ENCODE measurements at places on chromosomes 7 and 10. TPM values are rescaled to one million over a fixed set of nuclear protein-coding genes. Genes with fewer than 3 reads are reported as not detected.

Gene TEX47
- 23.9 TPM for total RNA-seq

Gene TRPV5
- 2.1 TPM for total RNA-seq

Gene MSMB
- not detected for total RNA-seq

- DNase-seq, result no peak
- H3K27ac ChIP-seq, result peak overlapping the region; percentile 25
- H3K27me3 ChIP-seq, result no peaks in the 10 kb centered on the region
- H3K4me3 ChIP-seq, result no peak overlapping the region
- H3K36me3 ChIP-seq, result no peaks in the 10 kb centered on the region
Measured at GRCh38 chr10:97518301-97519043, 19.7 kb downstream of the UBTD1 start.

DNA sequence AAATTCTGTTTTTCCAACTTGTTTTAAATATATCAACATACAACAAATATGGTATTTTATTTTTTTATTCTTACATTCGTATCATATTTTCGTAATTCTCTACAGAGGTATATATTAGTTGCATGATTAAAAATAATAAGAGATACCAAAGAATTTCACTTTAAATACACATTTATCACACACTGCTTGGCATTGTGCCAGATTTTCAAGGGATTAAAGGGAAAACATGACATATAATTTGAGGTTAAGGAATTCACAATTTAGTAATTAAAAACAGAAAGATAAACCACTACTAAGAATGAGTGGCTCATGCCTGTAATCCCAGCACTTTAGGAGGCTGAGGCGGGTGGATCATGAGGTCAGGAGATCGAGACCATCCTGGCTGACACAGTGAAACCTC lies 484.7 kb upstream of the SORCS1 start:
- no peaks in the 10 kb centered on the region for H3K4me1 ChIP-seq
- H3K27me3 ChIP-seq, result no peaks in the 10 kb centered on the region
- DNase-seq, result no peak
- H3K27ac ChIP-seq, result no peak overlapping the region

Gene CNTNAP2
- 6.1 TPM for total RNA-seq

DNA sequence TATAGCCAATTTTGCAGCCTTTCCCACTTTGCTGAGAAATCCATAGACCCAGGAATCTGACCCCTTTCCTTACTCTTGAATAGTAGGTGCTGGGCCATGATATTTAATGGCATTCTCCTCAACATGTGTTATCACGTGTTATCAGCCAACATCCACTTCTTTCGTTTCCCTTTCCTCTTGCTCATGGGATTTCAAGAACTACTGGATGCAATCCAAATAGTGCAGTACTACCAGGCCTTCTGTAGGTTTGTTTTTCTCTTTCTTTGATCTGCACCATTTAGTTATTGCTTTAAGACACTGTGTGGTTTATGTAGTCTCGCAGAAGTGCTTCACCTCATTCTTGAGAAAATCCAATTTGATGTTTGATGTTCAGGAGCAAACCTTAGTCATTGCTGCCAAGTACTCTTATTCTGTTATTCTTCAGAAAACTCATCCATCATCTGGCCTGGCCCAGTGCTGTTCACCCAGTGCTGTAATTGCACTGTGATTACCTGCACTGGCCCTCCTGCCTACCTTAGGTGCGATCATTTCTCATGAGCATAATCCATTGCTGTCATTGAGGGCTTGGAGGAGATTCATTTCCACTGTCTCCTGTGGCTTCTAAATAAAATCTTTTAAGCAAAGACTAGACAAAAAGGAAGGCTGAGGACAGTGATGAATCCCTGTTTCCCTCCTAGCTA lies 315.3 kb downstream of the BMPER start:
- no peak overlapping the region for H3K27ac ChIP-seq
- no peaks in the 10 kb centered on the region for H3K27me3 ChIP-seq
- DNase-seq, result no peak
- no peaks in the 10 kb centered on the region for H3K4me1 ChIP-seq
- no peaks in the 10 kb centered on the region for H3K36me3 ChIP-seq

Gene ALOX5
- 13.7 TPM for total RNA-seq

DNA sequence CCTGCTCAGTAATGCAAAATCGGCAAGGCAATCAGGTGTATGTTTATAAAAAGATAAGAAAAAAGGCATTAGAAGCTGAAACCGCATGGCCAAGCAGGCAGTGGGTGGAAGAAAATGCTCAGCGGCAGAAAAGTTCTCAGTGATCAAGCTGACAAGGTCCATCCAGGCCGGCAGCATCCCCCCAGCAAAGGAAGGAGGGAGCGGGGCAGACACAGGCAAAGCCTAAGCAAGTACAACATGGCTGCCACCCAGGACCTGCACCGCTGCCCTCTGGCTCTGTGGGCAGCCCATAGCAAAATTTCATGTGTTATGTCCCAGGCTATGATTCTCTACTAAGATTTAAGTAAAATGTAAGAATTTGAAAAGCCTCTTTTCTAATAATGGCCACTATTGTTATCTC lies 45.4 kb downstream of the MRPS24 start:
- no peaks in the 10 kb centered on the region for H3K4me1 ChIP-seq
- DNase-seq, result no peak
- H3K36me3 ChIP-seq, result no peaks in the 10 kb centered on the region
- no peaks in the 10 kb centered on the region for H3K27me3 ChIP-seq

Gene DENND2A
- total RNA-seq, result 5.5 TPM

DNA sequence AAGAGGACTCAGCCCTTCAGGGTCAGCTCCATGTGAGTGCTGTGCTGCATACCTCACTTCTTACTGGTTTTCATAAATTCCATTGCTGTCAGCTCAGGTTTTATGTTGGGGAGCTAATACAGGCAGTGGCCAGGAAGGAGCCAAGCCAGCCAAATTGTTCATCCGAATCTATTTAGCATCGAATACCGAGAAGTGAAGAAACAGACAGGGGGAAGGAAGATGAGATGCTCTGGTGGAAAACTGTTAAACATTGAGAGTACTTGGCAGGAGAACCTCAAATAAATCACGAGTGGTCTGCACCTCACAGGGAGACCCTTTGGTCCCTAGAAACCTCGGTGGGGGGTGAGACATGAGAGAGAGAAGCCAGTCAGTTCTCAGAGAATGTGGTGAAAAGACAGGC lies 196.0 kb upstream of the TMEM72 start:
- H3K27ac ChIP-seq, result no peak overlapping the region
- no peaks in the 10 kb centered on the region for H3K4me1 ChIP-seq
- no peaks in the 10 kb centered on the region for H3K27me3 ChIP-seq
- DNase-seq, result no peak

Gene BUB3
- total RNA-seq, result 78.7 TPM

Gene CACNA2D1
- 28.0 TPM for total RNA-seq

GRCh38 chr7:64599359-64599758 lies 36.5 kb upstream of the ZNF680 start:
- no peak overlapping the region for H3K4me3 ChIP-seq
- H3K4me1 ChIP-seq, result no peaks in the 10 kb centered on the region
- DNase-seq, result no peak
- no peaks in the 10 kb centered on the region for H3K27me3 ChIP-seq

DNA sequence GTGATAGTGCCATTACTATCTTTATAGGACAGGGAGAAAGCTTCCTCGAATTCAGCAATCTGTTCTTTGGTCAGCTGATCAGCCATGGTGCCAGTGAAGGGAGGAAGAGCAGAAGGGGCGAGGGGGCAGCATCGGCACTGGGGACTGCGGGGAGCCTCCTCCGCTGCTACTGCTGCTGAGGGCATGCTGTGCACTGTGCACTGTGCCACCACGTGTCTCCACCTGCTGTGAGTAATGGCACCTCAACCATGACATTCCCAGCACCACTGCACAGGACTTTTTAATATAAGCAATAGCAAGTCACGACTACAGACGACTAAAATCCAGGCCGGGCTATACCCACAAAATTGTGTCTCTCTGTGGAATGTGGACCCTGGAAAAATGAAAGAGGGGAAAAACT lies 105.0 kb upstream of the LANCL2 start:
- no peaks in the 10 kb centered on the region for H3K27me3 ChIP-seq
- H3K36me3 ChIP-seq, result no peaks in the 10 kb centered on the region
- no peak overlapping the region for H3K4me3 ChIP-seq
- no peak for DNase-seq
- no peak overlapping the region for H3K27ac ChIP-seq

DNA sequence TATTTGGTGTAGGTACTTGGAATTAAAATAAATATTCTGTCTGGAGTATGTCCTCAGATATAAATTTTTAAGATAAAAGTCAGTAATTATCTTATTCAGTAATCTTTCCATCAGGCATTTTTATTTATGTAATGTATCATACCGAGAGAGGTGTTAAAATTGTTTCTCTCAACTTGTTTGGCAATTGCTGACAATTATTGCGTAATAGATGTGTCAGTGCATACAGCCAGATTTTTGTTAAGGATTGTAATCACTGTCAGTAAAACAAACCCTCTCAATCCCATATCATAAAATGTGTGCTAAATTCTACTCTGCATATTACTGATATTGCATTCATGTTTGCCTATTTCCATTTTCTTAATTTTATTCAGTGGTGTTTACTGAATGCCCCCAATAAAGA lies 69.2 kb downstream of the CNTNAP2 start:
- H3K4me1 ChIP-seq, result no peaks in the 10 kb centered on the region
- no peak overlapping the region for H3K4me3 ChIP-seq
- DNase-seq, result no peak
- H3K36me3 ChIP-seq, result no peaks in the 10 kb centered on the region
- H3K27me3 ChIP-seq, result no peaks in the 10 kb centered on the region

DNA sequence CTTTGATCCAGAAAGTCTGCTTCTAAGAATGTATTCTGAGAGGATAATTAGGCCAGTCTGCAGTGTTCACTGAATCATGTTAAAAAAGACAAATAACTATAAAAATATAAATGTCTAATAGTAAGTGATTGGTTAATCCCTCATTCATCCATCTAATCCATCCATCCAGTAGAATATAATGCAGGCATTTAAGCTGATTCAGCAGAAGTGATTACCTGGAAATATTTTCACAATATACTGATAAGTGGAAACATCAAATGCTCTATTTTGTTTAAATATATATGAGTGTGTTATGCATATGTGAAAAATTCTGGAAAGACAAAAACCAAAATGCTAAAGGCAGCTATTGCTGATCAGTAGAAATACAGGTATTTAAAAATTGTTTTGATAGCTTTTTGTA lies 152.6 kb downstream of the REEP3 start:
- no peak overlapping the region for H3K27ac ChIP-seq
- H3K4me1 ChIP-seq, result peaks cover 20% of the 10 kb centered on the region
- no peak for DNase-seq
- no peaks in the 10 kb centered on the region for H3K36me3 ChIP-seq

GRCh38 chr10:90420637-90421318 lies 437.1 kb downstream of the HTR7 start:
- no peaks in the 10 kb centered on the region for H3K4me1 ChIP-seq
- H3K27me3 ChIP-seq, result no peaks in the 10 kb centered on the region
- no peak for DNase-seq
- H3K4me3 ChIP-seq, result no peak overlapping the region
- H3K27ac ChIP-seq, result no peak overlapping the region

Gene OPN1SW
- not detected for total RNA-seq

- no peaks in the 10 kb centered on the region for H3K36me3 ChIP-seq
- peaks cover 7% of the 10 kb centered on the region for H3K4me1 ChIP-seq
- peak; percentile 44 for DNase-seq
- no peaks in the 10 kb centered on the region for H3K27me3 ChIP-seq
- peak overlapping the region; percentile 86 for H3K4me3 ChIP-seq
Measured at GRCh38 chr7:82444220-82444909, 788 bp upstream of the CACNA2D1 start.
